ENCODE measurements at places on chromosomes 1 and 21.

GRCh38 chr1:187409341-187409740, 580.6 kb downstream of the PLA2G4A start:
- no peak for DNase-seq

GRCh38 chr21:43917515-43918384, 52.7 kb downstream of the AGPAT3 start:
- no peak for DNase-seq

GRCh38 chr1:67614511-67614934, 70.5 kb upstream of the GADD45A start:
- no peak for DNase-seq

DNA sequence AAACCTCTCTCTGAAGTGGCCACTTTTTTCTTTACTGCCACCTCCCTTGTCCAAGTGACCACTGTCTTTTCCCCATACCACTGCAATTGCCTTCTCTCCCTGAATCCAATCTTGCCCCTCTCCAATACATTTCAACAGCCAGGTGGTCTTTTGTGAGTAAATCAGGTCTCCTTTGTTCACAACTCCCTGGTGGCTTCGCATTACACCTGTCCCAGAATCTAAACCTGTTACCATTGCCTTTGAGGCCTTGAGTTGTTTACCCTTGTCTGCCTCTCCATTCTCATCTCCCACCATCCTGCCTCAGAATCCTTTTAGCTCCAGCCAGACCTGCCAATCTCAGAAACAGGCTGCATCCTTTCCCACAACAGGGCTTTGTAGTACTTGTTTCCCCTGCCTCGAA, 21.8 kb upstream of the DYNLT5 start:
- DNase-seq: no peak

DNA sequence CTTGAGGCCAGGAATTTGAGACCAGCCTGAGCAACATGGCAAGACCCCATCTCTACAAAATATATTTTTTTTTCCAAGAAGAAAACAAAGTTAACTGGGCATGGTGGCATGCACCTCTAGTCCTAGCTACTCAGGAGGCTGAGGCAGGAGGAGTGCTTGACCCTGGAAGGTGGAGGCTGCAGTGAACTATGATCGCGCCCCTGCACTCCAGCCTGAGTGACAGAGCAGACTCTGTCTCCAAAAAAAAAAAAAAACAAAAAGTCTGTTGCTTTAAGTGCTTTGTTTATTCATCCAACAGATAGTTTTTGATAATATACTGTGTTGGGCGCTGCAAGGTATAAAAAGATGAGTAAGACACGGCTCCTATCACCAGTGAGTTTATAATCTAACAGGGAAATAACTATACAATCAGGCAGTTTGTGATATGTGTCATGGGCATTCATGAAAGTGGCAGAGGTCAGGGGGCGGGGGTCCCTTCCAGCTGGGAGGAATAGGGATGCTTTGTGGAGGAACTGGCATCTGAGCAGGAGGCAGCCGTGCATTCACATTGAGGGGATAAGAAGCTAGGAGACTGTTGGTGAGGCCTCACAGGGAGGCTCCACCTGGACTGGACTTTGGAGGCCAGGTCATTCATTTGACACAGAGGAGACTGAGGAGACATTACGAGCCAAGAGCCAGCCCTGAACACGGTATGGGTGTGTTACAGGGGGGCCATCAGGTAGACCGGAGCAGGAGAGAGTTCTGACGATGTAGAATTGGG, 67.3 kb upstream of the ERRFI1 start:
- no peak for DNase-seq

- DNase-seq: no peak
Observed at GRCh38 chr1:61125263-61125662, 42.9 kb downstream of the NFIA start.

GRCh38 chr1:12296623-12297022, 66.8 kb downstream of the VPS13D start:
- no peak for DNase-seq

GRCh38 chr1:224329484-224329841, 509 bp downstream of the NVL start:
- no peak for DNase-seq

DNA sequence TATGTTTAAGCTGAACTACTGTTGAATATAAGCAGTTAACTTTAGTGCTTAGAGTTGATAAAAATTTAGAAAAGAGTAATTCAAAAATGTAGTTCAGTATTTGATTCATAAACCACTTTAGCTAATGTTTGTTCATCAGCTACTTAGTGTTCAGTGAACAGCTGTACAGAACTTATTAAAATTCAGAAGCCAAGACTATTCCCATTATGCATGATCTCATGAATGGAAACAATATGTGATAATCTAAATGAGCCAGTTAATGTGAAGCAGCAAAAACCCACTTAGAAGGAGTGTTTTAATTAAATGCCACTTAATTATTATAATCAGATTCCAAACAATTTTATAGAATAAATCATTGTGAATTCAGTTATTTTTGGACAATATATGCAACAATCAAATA, 92.9 kb upstream of the NEGR1 start:
- no peak for DNase-seq

DNA sequence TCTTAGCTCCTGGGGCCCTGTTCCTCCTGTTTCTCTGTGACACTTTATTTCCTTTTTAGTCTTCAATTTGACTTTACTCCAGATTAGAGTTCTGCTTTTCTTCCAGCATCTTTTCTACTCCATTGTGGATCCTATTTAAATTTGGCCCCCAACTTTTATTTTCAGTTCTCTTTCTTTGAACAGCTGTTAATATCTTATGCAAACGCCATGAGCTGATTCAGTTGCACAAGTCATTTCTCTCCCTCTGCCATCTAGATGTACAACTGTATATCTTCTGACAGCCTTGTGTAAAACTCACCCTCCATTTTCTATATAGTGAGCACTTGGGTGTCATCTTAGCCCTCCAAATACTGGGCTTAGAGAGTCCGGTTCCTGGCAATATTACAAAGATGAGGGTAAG, 42.2 kb downstream of the SPATA17 start:
- no peak for DNase-seq

GRCh38 chr1:182549811-182550210, 39.2 kb downstream of the RNASEL start:
- no peak for DNase-seq
